Heart right ventricle (tissue), 16 donors: ENCODE measurements at places on chromosomes 5 and 9. TPM values are rescaled to one million over a fixed set of nuclear protein-coding genes. Genes with fewer than 3 reads are reported as not detected.

Gene ECM2
- polyA plus RNA-seq, result 8.0 TPM

Gene PFN3
- not detected for polyA plus RNA-seq

- no peaks in the 10 kb centered on the region for H3K4me1 ChIP-seq
- H3K36me3 ChIP-seq, result no peaks in the 10 kb centered on the region
Observed at GRCh38 chr5:57032151-57032551, 80.2 kb upstream of the MIER3 start.

GRCh38 chr5:124745928-124746915 lies at the start of gene ZNF608:
Gene ZNF608 (minus strand): TSS chr5:124746639. CDS start chr5:124744989, 1,650 bp downstream.
- H3K36me3 ChIP-seq, result no peaks in the 10 kb centered on the region
- peak within 1 kb of the TSS; percentile 74 for H3K4me3 ChIP-seq
- peaks cover 31% of the 10 kb centered on the region for H3K4me1 ChIP-seq

DNA sequence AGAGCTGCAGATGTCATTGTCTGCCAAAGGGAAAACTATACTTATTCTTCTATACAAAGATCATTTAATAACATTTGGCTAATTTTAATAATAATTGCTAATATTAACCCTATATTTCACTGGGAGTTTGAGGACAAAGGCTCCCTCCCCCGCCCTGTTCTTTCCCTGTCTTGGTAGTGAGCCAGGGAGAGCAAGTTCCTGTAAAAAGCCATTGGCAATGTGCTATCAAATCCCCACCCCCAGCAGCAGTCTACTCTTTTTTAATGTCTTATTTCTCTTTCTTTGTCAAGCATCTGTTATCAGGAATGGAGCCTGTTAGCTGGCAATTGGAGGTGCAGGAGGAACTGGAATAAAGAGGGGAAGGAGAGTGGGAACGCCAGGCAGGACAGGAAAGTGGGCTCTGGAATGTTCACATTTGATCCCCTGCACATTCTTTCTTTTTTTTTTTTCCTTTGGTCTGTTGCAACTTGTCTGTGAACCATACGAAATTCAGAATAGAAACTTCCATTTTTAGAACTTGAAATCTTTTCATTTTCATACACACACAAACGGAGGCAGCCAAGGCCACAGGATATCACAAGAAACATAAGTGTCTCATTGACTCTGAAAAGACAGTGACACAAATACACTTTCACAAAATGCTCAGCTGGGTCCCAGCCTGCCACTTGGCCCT lies 664.8 kb upstream of the ZNF608 start:
- peak; percentile 29 for DNase-seq
- no peak overlapping the region for H3K4me3 ChIP-seq
- no peaks in the 10 kb centered on the region for H3K27me3 ChIP-seq
- peaks cover 33% of the 10 kb centered on the region for H3K4me1 ChIP-seq
- no peaks in the 10 kb centered on the region for H3K36me3 ChIP-seq
